NCI-H2171 (cell line): ENCODE measurements at places on chromosomes 11 and 22.

- no peak for DNase-seq
These were observed 1.2 kb downstream of the GAS2L1 start for GRCh38 chr22:29307596-29308147.

GRCh38 chr11:111966678-111967077, 29.5 kb downstream of the DIXDC1 start:
- no peak for DNase-seq

- no peak for DNase-seq
These were observed 5.1 kb downstream of the PATE2 start for GRCh38 chr11:125773516-125773915.

GRCh38 chr11:32939046-32939445, 46.4 kb downstream of the QSER1 start:
- DNase-seq, result no peak

DNA sequence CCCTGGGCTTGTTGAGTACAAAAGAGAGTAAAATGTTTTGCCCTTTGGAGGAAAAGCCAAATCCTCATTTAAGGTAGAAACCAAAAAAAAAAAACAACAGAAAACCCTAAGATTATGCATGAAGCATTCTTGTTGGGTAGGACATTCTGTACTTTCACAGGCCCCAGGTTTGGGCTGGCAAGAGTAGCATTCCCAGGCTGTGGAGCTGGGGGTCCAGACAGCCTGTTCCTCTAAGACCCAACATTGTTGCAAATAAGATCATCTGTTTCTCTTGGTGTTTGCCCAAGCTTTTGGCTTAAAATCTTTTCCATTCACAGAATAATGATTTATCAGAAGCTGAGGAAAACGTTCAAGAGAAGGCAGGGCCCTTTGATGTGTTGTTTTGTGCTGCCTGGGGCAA, 123.8 kb downstream of the MICAL2 start:
- DNase-seq, result no peak

GRCh38 chr22:49996119-49996517, 16.4 kb downstream of the IL17REL start:
- no peak for DNase-seq

GRCh38 chr11:59802639-59803176, 7.9 kb downstream of the MRPL16 start:
- peak; percentile 25 for DNase-seq

GRCh38 chr22:20433191-20433590, 4.4 kb downstream of the SCARF2 start:
- no peak for DNase-seq

GRCh38 chr11:107592813-107593212, 1.9 kb downstream of the ELMOD1 start:
- no peak for DNase-seq

GRCh38 chr11:14499178-14499559, 442 bp downstream of the COPB1 start:
- no peak for DNase-seq

DNA sequence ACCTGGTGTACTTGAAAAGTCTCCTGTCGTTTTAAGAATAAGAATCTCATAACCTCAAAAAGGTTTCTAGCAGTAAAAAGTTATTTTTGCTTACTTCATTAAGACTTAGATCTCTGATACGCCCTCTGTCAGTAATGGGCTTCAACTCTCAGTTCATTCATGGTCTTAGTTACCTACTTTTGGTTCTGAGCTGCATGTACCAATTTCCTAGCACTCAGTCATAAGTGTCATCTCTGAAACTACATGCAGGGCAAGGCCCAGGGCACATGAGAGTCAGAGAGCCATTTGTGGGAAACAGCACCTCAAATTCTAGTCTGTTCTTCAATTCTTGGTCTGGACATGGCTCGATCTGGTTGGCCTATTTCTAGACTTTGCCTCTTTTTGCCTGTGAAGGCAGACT, 838.4 kb downstream of the FAM181B start:
- DNase-seq, result no peak

DNA sequence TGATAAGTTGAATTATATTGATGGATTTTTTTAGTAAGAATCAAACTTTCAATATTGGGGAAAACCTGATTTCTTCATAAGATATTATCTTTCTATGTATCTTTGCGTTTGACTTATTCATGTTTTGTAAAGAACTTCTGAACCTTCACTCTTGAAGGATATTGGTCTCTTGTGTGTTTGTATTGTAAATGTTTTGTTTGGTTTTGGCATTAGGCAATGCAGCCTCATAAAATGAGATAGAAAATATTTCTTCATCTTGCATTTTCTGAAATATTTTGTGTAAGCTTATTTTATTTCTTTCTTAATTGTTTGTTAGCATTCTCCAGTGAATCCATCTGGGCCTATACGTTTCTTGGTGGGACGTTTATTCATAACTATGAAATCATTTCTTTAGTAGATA, 271.9 kb downstream of the RAB38 start:
- no peak for DNase-seq

GRCh38 chr11:78420796-78421209, 3.2 kb upstream of the GAB2 start:
- DNase-seq, result no peak

DNA sequence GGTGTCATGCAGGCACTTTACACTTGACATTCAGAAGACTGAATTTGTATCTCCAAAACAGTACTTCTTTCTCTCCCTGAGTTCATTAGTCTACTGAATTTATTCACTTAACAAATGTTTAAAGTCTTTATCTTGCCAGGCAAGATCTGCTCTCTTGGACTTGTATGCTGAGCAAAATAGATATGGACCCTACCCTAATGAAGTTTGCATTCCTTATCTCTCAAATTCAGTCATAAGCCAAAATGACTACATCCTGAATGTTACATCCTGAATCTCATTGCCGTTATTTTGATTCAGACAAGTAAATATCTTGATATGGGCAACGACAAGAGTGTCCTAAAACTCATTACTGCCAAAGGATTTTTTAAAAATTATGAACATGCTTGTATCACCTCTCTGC, 29.7 kb downstream of the FAR1 start:
- no peak for DNase-seq

DNA sequence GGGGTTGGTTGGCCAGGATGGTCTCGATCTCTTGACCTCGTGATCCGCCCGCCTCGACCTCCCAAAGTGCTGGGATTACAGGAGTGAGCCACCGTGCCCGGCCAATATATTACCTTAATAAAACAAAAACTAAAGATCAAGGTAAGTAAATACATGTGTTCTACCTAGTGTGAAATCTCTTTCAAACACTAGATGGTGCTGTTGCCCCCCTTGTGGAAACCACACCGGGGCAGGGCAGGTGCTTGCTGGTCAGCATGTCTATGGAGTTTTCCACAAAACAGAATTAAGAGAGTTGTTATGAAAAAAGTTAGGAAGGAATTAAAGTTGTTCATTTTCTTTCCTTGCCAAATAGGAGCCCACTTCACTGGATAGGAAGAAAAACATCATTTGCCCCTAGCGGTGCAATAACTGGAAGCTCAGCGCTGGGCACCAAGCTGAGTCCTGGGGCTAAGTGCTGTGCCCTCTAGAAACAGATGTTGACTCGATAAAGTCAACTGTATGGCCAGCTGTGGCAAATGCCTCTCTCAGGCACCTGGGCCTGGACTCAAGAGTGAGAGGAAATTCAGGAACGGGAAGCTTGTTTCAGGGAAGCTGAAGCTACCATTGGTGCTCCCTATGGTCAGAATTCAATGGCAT, 6.3 kb upstream of the KCNJ5 start:
- no peak for DNase-seq

DNA sequence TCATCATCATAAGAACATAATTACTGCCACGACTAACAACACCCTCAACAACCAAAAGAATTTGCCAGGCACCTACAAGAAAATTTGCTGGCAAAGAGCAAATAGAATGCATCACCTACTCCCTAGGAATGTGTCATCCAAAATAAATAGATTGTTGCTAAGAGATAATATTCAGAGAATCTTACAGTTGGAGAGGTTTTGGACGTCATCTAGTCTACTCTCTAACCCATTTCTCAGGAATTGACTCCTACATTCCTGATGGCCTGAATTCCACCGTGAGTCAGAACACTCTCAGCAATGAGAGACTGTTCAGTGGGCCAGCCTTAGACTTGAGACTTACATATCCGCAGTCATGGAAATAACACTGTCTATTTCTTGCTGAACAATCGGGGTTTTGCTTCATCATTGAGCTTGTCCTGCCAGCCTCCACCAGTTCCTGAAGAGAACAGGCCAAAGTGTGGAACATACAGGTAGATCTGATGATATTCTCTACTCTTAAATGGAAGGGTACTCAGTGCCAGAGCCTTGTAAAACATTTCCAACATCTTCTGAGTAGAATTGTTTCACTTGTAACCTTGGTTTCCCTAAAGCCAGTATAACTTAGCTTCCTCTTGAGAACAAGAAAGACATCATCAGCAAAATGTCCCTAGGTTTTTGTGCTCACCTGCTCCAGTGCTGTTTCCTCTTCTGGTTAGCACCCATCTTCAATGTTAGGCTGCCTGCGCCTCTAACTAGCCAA, 8.3 kb downstream of the KIRREL3 start:
- DNase-seq, result no peak

GRCh38 chr11:113159988-113160807, 154.2 kb upstream of the TTC12 start:
- no peak for DNase-seq

- no peak for DNase-seq
These were observed 181.8 kb downstream of the BARX2 start for GRCh38 chr11:129557421-129557820.

- no peak for DNase-seq
These were observed 121.6 kb downstream of the CASP12 start for GRCh38 chr11:104776501-104777170.

GRCh38 chr11:131841925-131842635, 471.7 kb downstream of the NTM start:
- DNase-seq, result no peak

DNA sequence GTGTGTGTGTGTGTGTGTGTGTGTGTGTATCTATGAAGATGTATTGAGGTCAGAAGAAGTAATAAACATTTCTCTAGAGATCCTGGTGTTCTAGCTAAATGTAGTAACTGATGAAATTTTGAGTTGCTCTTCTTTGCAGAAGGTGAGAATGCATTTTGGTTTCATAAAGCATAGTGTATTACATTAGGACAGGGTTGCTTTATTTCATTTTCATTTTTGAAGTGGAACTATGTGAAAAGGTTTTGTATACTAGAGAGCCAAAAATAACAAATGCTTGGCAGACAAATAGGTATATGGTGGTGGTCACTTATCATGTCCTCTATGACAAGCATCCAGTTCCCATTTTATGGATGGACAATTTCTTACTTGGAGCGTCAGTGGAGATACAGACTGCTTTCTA, 99.0 kb downstream of the CASP12 start:
- no peak for DNase-seq

DNA sequence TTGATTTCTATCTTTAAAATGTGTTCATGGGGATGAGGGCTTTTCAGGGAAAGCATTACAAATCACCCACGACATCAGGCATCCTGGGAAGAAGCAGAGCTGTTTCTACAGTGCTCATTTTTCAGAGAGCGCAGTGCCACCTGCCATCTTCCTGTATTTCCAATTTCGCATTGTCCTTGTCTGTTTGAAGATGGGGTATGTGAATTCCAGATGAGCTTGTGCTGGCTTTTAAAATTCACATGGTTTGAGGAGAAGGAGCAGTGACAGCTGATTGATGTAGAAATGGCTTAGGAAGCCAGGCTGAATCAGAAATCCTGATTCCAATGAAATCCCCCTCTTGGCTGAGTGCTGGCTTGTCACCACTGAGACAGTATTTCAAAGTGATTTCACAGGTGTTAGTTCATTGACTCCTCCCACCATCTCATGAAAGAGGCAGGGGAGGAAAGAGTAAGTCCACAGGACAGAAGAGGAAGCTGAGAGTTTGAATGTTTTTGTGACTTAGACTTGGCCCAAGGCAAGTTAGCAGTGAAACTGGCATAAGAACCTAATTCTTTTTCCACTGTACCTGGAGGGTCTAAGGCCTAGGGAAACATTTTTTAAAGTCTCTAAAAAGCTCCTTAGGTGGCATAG, 344.6 kb upstream of the C11orf87 start:
- no peak for DNase-seq

GRCh38 chr11:114258696-114259095, 37.5 kb upstream of the NNMT start:
- no peak for DNase-seq

DNA sequence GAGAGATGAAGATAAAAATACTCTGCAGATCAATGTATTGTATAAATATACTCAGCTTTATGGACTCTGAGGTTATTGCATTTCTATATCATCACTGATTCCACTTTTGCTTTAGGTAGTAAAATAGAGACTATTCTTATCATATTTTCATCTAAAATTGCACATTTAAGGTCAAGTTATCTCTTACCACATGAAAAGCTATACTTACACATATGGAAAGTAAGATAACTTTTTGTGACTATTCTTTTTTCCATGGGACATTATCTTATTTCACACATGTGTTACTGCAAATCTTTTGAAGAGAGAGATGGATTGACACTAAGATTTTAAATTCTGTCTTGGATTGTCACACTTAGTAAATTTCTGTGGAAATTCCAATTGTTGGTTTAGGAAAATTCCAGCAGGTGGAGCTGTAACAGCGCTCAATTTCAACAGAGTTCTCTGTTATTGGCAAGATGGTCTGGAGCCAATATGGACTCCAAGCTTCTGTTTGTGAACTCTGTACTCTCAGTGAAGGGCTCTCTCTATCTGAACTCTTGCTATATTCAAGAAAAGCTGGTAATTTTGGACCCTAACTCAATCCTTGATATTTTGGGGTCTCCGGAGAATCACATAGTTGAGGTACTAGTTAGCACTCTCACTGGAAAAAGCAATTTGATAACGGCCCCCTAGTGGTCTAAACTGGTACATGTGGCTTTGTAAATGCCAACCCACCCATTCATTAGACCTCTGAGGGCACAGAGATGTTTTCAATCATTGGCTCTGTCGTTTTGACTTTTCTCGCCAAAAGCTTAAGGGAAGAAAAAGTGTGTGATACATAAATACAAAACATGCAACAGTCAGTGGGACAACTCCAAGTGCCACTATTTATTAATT, 429.7 kb downstream of the ETS1 start:
- DNase-seq, result no peak

DNA sequence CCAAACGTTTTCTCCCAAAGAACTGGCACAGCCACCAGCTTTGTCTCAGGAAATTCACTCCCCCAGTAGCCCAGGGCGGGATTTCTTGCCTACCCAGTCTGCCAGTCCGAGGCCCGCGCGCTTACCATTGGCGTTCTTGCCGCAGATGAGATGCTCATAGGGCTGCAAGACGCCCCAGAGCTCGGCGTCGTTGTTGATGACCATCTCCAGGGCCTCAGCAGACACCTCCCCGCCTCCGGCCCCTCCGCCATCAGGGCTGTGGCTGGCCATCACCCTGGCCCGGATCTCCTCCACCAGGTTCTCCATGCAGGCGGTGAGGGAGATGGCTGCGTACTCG, 1.3 kb downstream of the ABTB2 start:
- DNase-seq, result no peak
